ENCODE measurements at places on chromosomes 13 and 19.
A peak's percentile ranks its signal among the peaks of the same experiment; 100 is the strongest.

DNA sequence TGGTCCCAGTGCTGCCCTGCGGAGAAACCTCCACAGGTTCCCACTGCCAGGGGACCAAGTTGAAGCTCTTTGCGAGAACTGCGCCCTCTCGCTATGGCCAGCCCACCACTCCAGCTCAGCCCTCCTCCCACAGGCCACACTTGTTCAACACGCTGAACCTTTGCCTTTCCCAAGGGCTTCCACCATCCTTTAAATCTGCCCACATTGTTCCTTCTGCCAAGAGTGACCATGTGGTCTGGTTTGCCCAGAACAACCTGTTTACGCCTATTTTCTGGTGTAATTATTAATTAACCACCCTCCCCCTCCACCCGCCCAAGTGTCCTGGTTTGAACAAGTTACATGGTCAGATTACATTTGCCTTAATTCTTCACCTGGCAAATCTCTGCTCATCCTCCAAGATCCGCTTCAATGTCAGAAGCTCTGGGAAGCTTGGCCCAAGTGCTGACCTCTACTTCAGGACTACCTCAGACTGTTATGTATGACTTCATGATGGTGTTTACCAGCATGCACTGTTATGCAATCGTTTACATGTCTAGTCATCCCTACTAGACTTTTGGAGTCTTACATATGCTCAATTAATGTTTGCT lies 12.0 kb upstream of the USP12 start:
- no peak for DNase-seq

GRCh38 chr13:23575632-23576031 lies 5.4 kb downstream of the TNFRSF19 start:
- DNase-seq, result no peak

DNA sequence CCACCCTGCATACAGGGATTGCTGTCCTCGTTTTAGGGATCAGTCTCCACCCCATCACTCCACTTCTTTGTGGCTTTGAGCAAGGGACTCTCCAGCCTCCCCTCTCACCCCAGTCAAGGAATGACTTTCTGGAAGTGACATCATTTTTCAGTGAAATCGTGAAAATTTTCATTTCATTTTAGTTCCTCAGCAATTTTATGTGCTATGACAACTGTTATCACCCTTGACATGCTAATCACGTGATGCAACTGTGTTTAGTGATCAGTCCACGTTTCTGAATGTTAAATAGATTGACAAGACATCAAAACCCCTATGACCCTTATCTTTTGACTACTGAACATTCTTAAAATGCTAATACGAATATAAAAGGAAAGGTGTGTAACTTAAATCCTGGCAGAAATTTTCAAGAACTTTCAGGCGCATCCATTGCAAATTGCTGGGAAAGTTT lies 8.0 kb downstream of the C19orf81 start:
- DNase-seq, result no peak

DNA sequence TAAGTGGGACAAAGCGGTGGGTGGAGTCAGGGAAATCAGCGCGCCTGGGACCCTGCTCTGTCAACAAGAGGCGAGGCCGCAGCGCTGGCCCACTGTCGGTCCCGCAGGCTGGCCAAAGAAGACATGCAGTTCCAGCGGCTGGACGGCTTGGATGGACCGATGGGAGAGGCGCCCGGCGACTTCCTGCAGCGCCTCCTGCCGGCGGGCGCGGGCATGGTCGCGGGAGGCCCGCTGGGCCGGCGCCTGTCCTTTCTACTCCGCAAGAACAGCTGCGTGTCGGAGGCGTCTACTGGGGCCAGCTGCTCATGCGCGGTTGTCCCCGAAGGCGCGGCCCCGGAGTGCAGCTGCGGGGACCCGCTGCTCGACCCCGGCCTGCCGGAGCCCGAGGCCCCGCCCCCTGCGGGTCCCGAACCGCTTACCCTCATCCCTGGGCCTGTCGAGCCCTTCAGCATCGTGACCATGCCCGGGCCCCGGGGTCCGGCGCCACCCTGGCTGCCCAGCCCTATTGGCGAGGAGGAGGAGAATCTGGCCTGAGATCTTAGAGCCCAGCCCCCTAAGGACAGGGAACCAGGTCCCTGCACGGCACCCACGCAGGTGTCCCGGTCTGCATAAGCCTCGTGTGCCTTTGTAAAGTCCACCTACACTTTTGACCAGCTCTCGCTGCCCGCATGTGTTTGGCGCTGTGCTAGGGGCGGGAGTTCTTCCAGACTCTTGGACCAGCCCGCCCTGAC lies 6.1 kb downstream of the BEST2 start:
- peak; percentile 48 for DNase-seq

- DNase-seq, result no peak
These were observed 689.3 kb downstream of the UQCRFS1 start for GRCh38 chr19:28523619-28524018.

DNA sequence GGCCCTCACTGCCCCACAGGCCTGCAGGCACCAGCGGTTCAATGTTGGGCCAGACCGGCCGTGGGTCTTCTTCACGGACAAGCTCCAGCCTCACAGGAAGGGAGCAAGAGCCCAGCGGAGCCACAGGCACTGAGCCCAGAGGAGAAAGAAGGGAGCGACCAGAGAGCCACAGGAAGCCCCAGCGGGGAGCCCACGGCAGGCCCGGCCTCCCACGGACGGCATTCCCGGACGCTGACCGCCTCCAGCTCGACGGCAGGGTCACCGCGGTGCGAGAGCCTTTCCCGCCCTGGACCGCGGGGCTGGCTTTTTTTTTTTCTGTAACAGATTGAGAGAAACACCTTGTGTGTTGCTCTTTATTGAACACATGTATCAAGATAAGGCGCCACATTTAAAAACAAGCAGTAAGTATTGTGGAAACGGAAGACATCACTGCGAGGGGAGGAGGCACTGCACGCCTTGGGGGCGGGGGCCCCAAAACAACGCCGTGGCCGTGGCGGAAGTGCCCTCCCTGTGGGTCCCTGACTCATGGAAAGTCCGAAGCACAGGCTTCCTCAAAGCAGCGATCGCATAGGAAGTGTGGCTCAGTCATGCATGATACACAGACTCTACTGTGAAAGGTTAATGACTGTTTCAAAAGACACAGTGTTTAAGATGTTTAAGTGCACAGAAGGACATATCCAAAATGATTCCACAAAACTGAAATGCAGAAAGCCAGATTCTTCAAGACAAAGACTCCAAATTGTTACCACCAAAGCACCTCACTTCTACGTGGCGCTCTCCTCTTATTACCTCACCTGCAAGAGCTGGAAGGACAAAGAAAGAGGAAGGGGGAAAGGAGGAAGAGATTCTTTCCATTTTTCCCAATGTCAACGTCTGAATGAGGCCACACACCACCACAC lies 3.5 kb downstream of the RASA3 start:
- DNase-seq, result no peak
